Subcutaneous preadipocyte (primary cell): ENCODE measurements at places on chromosomes 6 and 20. TPM values are rescaled to one million over a fixed set of nuclear protein-coding genes. Genes with fewer than 3 reads are reported as not detected.

The DNAH8 gene
- not detected in 2 replicates for total RNA-seq

The SLC22A3 gene
- 0.37 and 0.59 TPM in 2 replicates for total RNA-seq

The MACROD2 gene
- total RNA-seq: 0.78 TPM in 1 of 2 replicates, not detected in the other

The RSPH9 gene
- total RNA-seq: 0.39 and 0.73 TPM in 2 replicates

The BTBD3 gene
- total RNA-seq: 15.4 and 20.3 TPM in 2 replicates

The ZNF165 gene
- total RNA-seq: 0.37 and 0.39 TPM in 2 replicates

The GJA10 gene
- total RNA-seq: not detected in 2 replicates

The IRF4 gene
- 8.5 and 9.0 TPM in 2 replicates for total RNA-seq
